ENCODE measurements at places on chromosomes 4 and X. TPM values are rescaled to one million over a fixed set of nuclear protein-coding genes. Genes with fewer than 3 reads are reported as not detected.

SPACA5 gene
- not detected for total RNA-seq

CLIC2 gene
- total RNA-seq: 21.0 TPM

CYSLTR1 gene
- total RNA-seq: 0.26 TPM

C4orf51 gene
- not detected for total RNA-seq

HSD17B13 gene
- under 0.01 TPM for total RNA-seq

COX7B2 gene
- not detected for total RNA-seq

SATL1 gene
- total RNA-seq: not detected

CHST7 gene
- total RNA-seq: 7.2 TPM

KIF4A gene
- total RNA-seq: 0.86 TPM

XAGE1A gene
- total RNA-seq: not detected

NEXMIF gene
- total RNA-seq: not detected

MAGEC3 gene
- total RNA-seq: not detected

GABRQ gene
- total RNA-seq: under 0.01 TPM

PAGE4 gene
- total RNA-seq: not detected

All from bronchial smooth muscle cell (primary cell).